ENCODE measurements at places on chromosomes 1 and 21.

GRCh38 chr1:88552226-88552625 is 131.8 kb upstream of the PKN2 start:
- DNase-seq = no peak

DNA sequence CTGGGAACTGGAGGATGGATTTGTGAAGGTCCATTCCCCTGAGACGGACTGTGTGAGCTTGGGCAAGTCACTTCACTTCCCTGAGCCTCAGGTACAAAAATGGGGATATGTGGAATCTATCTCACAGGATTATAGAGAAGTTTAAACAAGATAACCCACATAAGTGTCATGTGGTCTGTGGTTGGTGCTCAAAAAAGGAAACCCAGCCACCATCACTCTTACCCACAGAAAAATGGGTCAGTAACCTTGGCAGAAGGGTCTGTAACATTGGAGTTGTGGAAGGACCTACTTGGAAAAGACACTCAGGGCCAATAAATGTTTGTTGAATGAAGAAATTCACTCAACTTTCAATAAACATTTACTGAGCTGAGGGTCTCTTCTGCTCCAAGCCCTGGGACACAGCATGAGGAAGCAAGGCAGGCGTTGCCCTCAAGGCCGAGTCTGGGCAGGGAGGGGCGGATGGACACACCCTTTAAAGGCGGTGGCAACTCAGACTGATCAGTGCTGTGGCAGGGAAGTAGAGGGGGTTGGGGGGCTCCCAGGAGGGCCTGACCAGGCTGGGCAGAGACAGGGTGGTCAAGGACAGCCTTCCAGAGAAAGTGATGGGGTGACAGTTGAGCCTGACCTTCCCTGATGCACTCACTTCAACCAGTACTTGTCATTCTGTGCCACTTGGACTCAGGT is 66.7 kb upstream of the ACOT11 start:
- DNase-seq = no peak

DNA sequence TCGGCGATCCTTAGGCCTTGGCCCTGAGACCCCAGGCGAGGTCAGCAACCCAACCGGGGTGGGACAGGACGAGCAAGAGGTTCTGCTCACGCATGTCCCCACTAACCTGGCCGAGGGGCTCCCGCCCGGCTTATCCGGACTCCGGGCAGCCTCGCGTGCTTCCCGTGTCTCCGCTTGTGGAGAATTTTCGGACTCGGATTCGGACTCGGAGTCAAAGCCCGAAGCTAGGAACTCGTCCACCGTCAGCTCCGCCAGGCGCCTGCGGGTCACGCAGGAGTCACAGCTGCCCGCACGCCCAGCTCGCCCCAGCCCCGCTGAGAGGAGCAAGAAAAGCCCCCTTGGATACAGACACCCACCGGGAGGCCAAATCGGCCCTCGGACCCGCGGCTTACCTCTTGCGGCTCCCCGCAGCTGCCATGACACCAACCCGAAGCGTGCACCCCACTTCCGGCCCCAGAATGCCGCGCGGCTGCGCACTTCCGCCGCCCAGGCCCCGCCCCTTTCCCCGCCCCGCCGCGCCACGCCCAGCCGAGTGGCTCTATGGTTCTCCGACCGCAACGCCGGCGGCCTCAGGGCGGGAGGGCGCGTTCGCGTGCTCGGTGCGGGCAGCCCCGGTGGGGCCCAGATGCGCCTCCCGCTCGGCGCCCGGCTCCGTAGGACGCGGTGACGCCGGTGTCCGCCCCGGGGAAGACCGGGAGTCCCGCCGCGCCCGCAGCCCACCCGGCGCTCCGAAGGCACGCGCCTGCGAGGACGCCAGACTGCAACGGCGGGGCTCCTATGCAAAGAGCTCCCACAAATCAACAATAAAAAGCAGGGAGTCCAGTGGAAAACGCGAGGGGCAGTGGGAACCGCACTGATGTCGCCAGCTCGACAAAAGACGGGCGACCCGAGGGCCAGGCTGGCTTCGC is at the start of gene NOC2L:
Gene NOC2L, minus strand, starts transcription at position 434 of the 908 bp plus-strand sequence. Its CDS starts 16 bp downstream, at position 418.
- peak; percentile 97 for DNase-seq

GRCh38 chr1:54109129-54110090 is 43.4 kb downstream of the CDCP2 start:
- no peak for DNase-seq

DNA sequence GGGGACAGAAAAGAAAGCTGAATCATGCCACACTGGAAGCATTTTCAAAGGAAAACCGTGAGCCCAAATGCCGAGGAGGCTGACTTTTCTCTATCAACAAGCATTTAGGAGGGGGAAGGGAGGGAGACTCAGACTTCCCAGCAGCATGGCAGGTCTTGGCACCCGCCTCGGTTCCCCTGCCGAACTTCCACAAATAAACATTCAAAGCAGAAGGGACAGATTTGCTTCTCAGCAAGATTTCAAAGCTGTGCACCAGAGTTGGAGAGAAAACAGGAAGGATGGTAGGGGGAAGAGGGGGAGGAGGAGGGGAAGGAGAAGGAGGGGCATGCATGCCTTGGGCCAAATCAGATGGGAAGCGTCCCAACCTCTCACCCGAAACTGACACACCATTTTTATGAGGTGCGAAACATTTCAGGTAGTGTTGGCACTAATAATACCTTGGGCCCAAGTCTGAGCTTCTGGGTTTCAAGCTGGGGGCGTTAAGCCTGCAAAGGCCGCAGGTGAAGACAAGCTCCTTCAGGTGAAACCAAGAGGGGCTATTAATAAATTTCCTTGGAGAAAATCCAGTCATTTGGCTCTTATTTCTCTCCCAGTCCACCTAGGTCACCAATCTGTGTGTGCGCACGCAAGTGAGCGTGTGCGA is 26.4 kb downstream of the ABCA4 start:
- DNase-seq = peak; percentile 39

GRCh38 chr1:31460027-31460426 is 47.0 kb downstream of the SERINC2 start:
- no peak for DNase-seq

GRCh38 chr1:204376465-204376864 is 16.7 kb upstream of the PLEKHA6 start:
- DNase-seq = no peak
